ENCODE measurements at places on chromosomes 1 and 21.
A peak's percentile ranks its signal among the peaks of the same experiment; 100 is the strongest.

DNA sequence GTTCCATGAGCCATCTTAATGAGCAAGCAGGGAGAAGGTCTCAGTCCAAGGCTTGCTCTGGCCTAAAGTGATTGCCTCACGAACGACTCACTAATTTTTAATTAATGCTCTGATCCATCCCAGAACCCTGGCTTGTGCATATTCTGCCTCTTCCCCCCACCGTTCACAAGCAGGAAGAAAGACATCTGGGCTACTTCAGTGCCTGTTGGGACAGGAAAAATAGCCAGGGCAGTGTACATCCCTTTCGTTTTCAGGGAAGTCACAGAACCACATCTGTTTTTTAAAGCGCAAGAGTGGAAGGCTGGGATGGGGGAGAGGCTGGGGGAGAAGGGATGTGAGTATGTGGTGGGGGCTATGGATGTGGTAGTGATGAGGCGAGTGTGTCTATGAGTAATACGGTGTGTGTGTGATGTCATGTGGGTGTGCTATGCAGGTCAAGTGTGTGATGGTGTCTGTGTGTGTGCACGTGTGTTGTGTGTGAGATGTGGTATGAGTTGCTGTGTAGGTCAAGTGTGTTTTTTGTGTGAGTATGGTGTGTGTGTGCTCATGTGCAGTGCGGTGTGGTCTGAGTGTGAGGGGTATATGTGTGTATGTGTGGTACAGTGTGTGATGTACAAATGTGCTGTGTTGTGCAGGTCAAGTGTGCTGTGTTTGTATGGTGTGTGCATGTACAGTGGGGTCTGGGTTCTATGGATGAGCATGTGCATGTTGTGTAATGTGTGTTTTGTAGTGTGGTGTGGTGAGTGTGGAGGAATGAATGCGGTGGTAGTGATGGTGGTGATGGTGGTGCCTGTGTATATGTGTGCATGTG lies 64.9 kb upstream of the SYT6 start:
- no peak for DNase-seq

DNA sequence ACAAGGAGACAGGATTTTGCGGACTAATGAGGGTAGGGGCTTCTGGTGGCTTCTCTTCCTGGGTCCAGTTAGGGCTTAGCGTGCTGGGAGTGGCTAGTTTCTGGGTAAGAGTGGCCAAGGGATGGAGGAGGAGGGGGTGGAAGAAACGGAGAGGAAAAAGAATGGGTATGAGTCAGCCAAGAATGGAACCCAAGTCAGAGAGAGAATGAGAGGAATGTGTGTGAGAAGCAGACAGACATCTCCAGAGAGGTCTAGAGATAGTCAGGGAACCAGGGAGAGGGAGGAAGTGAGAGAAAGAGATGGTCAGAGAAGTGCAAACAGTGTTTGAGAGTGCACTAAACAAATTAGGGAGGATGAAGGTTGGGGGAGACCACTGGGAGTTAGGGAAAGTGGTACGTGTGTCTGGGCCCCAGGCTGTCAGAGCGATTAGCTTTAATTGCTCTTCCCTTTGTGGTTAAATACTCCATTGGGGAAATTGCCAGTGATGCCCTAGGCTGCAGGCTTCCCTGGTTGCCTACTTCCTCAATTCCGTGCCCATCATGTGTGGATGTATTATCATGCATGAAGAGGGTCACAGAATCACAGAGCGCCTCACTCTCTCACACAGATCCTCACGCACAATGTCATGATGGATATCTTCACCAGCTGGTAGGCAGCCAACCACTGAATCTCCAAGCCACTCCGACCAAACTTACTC lies 1.4 kb downstream of the PEA15 start:
- DNase-seq: no peak

DNA sequence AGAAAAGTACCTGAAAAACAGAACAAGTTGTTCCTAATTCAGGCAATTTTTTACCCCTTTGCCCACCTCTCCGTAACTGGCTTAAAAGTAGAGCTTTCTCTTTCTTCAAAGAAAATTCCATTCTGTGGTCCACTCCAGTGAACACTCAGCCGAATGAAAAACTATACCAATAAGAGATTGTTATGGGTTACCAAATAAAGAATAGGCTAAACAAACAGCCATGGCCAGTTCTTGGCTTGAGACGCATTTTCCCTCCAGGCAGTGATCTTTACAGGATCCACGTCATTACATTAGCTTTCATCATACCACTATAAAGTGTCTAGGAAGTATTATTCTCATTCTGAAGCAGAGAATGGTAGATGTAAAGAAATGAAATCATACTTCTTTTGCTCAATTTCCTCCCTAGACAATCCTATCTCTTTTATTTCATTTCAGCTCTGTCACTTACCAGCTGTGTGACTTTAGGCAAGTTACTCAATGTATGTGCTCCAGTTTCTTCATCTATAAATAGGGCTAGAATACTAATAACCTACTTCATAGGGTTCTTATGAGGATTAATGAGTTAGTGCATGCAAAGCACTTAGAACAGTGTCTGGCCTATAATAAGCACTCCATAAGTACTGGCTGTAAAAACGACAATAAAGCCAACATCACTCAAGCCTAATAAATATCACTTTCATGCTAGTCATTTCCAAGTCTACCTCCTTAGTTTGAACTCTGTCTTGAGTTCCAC lies 26.5 kb upstream of the TRIM45 start:
- no peak for DNase-seq

- DNase-seq: no peak
Observed at GRCh38 chr1:41773144-41773591, 145.6 kb downstream of the HIVEP3 start.

GRCh38 chr1:161131523-161132409 lies 701 bp downstream of the DEDD start:
- no peak for DNase-seq

DNA sequence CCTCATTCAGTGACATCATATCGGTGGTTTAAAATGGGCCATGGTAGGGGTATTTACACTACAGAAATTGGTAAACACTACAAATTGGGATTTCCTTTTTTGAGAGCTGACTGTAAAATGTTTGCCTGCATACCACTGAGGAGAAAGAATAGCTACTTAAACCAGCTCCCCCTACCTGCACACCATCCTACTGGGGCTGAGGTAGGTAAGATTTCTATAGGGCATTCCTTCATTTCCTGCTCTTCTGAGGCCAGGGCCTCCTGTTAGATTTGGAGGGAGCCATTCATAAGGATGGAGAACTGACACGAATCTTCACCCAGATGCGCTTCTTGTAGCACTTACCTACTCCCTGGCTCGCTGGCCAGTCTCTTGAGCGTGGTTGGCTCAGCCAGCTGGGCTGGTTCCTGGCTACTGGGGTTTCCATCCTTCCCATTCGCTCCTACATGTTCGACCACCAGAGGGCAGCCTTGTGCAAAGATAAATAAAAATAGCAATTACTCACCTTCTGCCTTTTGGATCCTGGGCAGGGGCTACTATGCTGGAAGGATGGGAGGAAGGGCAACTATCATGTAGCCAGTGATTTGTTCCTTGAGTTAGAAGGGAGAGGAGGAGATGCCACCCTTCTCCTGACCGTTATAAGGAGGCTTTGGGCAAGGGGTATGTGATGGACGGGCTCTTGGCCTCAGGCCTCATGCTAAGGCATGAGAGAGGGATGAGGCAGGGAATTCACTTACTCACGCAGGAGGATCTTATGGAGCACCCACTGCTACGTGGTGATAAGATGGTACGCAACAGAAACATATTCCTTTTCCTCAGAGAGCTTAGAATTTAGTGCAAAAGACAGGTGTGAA lies 10.7 kb downstream of the OPTC start:
- peak; percentile 48 for DNase-seq

DNA sequence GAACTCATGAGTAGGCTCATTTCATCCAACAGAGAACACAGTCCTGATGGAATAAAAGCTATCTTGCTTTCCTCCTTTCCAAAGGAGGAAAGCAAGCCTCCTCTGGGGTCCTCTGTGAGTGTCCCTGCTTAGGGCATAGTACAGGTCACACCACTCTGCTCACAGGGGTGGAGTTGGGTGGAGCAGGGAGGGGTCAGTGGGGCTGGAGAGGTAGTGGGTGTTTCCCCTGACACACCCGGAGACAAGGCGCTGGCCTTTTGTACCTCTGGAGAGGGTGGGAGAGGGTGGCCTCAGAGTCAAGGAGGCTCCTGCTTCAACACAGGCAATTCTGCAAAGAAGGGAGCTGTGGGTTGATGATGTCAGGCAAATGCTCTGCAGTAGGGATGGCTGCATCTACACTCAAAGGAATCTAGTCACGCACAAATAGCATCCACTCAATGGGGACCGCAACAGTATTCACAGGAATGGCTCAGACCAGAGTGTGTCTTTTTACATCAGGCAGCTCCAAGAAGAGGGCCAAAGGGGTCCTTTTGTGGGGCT lies 58.6 kb upstream of the PLXNA2 start:
- no peak for DNase-seq

GRCh38 chr1:30407865-30408580 lies 315.4 kb downstream of the MATN1 start:
- DNase-seq: no peak

- no peak for DNase-seq
Observed at GRCh38 chr1:185533596-185533995, 200.6 kb upstream of the HMCN1 start.

- no peak for DNase-seq
Observed at GRCh38 chr1:209414803-209415329, 168.6 kb upstream of the CAMK1G start.

DNA sequence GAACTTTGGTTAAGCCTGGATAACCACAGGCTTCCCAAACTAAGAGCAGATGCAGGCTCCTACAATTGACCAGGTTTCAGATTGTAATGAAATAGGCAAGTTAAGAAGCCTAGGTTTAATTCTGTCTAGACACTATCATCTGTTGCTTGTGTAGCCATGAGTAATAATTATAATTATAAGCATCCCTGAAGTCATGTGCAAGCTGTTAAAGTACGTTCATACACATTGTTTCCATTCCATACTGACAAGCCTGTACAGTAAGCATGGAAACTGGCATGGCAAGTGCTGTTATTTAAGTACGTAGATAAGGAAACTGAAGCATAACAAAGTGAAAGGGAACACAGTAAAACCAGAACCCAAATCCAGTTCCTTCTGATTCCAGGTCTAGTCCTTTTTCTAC lies 557.2 kb upstream of the BEND5 start:
- DNase-seq: no peak

- no peak for DNase-seq
Observed at GRCh38 chr1:192225703-192226102, 67.4 kb downstream of the RGS18 start.

GRCh38 chr1:181675091-181675917 lies 192.0 kb downstream of the CACNA1E start:
- DNase-seq: no peak

- DNase-seq: no peak
Observed at GRCh38 chr21:44940116-44940631, 345 bp downstream of the SLX9 start.

GRCh38 chr21:45445369-45445768 lies 40.4 kb downstream of the COL18A1 start:
- DNase-seq: no peak

- no peak for DNase-seq
Observed at GRCh38 chr1:112105557-112105956, 116.1 kb upstream of the KCND3 start.

- no peak for DNase-seq
Observed at GRCh38 chr1:231139659-231140654, 21.9 kb upstream of the TRIM67 start.

DNA sequence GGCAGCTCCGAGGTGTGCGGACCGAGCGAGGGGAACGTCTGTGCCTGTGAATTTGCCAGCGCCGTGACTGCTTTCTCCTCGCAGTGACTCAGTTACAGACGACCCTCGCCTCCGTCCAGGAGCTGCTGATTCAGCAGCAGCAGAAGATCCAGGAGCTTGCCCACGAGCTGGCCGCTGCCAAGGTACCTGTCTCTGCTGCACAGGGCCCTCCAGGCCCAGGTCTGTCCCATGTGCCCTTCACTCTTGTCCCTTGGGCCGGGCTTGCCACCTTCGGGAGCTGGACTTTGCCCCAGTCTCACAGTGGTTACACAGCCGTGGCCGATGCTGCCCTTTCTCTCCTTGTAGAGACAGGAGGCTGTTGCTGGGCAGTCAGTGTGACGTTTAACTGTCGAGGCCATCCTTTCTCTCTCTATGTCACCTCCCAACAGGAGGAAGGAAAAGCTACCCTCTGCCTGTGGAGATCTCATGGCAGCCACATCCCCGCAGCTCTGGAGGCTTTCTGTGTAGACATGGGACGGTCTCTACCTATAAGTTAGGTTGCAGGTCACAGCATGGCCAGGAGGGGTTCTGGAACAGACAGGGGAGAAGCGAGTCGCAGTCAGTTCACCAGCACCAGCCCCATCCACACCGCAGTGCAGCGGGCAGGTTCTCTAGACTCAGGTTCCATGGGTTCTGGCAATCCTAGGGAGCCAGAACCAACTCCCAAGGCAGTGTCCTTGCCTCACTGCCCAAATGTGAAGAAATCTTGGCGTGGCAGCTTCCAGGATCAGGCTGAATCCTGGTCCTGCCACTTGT lies 149.7 kb downstream of the PEX14 start:
- no peak for DNase-seq

- no peak for DNase-seq
Observed at GRCh38 chr1:19033515-19033839, 77.0 kb upstream of the IFFO2 start.

DNA sequence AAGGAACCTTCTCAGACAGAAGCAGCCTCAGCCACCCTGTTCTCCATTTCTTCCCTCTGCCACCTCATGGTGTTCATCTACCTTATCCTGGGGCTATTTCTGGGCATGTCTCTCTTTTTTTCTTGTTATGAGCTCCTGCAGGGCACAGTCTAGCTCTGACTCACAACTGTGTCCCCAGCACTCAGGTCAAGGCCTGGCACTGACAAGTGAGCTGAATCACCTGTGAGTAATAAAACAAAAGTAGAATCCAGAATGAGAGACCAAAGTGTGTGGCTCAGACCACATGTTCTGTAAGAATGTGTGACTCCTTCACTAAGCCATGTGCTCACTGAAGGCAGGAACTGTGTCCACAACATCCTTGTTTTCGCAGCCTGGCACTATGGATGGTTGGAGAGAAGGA lies 23.2 kb downstream of the C1orf94 start:
- DNase-seq: no peak

DNA sequence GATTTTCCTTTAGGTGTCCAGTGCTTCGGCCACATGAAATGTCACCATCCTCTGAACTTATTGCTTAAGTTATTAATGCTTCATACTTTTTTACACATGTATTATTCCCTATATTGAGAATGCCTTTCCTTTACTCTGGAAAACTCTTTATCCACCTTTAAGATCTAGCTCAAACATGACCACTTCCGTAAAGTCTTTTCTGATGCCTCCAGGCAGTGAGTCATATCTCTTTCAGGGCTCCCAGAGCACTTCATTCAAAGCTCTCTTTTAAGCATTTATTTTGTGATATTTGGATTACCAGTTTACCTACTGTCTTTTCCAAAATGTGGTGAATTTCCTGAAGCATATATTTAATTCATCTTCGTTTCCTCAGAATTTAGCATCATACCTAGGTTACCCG lies 178.9 kb downstream of the HS2ST1 start:
- no peak for DNase-seq
